Memory B cell (primary cell): ENCODE measurements at places on chromosomes 13 and 19.

DNA sequence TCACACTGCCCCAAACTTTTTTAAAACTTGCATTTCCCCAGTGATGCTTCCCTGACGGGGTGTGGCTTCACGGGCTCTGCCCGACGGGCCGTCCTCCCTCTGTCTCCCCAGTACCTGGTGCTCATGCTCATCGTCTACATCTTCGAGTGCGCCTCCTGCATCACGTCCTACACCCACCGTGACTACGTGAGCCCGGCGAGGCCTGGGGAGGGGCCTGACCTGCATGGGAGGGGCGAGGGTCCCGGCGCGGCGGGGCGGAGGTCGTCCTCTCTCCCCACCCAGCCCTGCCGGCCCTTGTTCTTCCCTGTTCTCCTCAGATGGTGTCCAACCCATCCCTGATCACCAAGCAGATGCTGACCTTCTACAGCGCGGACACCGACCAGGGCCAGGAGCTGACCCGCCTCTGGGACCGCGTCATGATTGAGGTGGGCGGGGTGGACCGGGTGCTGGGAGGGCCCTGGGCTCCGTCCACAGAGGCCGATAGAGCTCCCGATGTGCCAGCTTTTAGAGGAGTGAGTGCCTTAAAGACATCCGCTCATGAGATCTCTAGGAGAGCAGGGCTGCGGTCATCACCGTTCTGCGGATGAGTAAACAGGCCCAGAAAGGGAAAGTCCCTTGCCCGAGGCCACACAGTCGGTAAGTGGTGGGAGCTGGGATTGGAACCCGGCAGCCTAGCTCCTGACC is 6.9 kb downstream of the UPK1A start:
- DNase-seq: no peak

DNA sequence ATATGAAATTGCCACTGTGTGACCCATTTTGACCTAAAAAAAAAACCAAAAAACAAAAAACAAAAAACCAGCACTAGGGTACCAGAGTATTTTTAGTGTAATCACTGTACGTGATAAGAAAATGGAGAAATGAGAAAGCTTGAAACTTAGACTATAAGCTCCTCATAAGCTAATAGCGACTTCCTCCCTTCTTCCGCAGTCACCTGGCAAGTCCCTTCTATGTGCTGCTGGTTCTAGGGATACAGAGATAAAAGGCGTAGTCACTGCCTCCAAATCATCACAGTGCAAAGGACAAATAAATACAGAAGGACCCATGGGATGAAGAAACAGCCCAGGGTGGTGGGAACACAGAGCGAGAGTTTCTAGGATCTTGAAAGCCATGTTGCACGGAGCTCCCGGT is 190.3 kb downstream of the TM9SF2 start:
- DNase-seq: no peak

GRCh38 chr13:44273991-44274770 is 99.4 kb upstream of the SERP2 start:
- DNase-seq: peak; percentile 23

DNA sequence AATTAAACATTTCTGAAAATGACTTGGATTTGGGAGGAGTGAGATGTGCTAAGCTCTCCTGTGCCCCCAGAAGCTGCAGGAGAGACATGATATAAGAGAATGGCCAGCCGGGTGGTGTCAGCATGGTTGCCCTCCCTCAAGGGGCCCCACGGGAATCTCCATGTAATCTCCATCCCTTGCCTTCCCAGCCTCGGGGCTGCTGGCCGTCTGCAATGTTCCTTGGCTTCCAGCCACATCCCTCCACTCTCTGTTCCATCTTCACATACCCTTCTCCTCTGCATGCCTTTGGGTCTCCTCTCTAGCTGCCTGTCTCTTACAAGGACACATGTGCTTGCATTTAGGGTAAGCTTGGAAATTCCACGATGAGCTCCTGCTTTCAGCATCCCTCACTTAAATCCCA is 172.0 kb downstream of the TSHZ3 start:
- DNase-seq: no peak

- DNase-seq: no peak
Measured at GRCh38 chr19:3646336-3647092, 19.9 kb upstream of the CACTIN start.

DNA sequence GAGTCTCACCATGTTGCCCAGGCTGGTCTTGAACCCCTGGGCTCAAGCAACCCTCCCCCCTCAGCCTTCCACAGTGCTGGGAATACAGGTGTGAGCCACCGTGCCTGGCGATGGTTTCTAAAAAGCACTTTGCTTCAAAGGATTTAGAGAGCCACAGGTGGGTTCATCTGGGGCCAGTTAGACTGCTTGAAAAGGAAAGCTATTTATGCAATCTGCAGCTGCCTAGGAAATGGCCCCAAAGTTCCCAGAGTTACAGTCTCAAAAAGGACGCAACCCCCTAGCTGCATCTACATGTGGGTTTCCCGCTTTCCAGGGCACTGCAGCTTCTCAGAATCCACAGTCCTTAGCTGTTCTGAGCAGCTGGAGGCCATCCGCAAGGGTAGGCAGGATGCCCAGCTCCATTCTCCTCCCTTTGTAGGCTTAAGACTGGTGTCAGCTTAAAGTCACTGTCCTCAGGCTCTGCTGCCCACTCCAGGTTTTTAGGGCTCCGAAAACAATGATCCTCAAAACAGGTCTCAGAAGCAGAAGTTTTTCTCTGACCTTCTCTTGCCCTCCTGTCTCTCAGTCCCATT is 41.4 kb downstream of the ZNF823 start:
- no peak for DNase-seq

GRCh38 chr19:35905178-35905727 is 2.8 kb downstream of the TYROBP start:
- DNase-seq: no peak

- no peak for DNase-seq
Measured at GRCh38 chr13:63501702-63502101, 2086.1 kb upstream of the PCDH20 start.

GRCh38 chr19:54502518-54503048 is at the start of gene LAIR2:
Gene LAIR2 (plus strand): TSS chr19:54502831. CDS start chr19:54502919, 88 bp downstream.
- no peak for DNase-seq

DNA sequence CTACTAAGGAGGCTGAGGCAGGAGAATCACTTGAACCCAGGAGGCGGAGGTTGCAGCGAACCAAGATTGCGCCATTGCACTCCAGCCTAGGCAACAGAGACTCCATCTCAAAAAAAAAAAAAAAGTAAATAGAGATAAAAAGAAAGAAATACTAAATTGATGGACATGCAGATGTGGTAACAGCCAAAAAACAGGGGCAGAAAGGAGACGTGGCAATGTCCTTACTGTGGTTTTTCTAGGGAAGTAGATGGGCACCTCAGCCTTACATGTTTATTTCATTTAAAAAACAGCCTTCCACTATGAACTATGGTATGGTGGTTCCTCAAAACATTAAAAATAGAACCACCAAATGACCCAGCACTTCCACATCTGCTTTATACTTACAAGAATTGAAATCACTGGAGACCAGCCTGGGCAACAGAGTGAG is 6.5 kb upstream of the EIF3G start:
- no peak for DNase-seq

DNA sequence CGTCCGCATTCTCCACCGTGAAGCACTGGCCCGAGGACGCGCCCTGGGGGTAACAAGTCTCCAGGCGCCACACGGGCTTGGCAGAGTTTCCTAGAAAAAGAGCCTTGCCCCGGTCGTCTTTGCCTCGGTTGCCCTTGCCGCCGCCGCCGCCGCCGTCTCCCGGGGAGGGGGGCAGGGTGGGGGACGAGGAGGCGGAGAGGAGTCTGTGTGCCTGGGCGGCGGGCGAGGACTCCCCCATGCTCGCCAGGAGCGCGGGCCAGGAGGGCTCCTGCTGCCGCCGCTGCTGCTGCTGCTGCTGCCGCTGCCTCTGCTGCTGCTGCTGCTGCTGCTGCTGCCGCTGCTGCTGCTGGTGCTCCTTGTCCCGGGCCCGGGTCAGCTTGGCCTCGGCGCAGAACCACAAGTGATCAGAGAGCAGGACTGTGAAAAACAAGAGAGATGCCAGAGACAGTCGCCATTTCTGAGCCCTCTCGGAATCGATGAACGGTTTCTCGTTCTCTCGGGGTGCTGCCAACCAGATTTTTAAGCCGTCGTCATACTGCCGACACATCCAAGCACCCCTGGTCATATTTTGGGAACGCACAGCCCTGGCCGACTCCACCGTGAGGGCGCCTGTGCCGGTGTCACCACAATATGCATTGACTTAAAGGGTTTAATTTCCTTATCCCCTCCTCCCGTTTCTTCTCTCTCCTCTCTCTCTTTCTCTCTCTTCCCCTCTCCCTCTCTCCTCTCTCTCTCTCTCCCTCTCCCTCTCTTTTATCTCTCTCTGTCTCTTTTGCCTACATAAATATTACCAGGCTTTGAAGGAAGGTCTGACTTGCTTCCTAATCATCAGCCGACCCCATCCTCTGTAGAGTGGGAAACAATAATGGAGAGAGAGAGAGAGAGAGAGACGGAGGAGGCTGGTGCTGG is 349.1 kb downstream of the LIG4 start:
- no peak for DNase-seq

- DNase-seq: no peak
Measured at GRCh38 chr19:32767951-32768679, 48.5 kb downstream of the TDRD12 start.

- DNase-seq: no peak
Measured at GRCh38 chr13:27428160-27428559, 3.7 kb downstream of the GTF3A start.

GRCh38 chr13:79349011-79349410 is 57.0 kb downstream of the RBM26 start:
- DNase-seq: no peak

DNA sequence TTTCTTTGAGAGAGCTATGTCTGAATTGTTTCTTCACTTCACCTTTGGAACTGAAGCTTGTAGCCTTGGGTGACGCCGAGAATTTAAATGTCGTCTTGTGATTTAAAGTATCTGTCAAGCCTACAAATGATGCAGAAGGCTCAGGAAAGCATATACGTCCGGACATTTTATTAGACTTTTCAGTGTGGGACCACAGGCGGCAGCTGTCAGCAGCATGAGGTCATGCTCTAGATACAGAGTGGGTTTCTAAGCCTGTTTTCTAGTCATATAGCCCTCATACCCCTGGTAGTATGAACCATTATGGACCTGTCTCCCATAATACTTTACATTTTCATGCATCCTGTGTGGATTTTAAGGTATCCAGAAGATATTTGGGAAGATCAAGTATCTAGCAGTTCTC is 212.3 kb downstream of the ATP8A2 start:
- no peak for DNase-seq

GRCh38 chr19:14022469-14022868 is 5.5 kb upstream of the RLN3 start:
- DNase-seq: no peak

- DNase-seq: no peak
Measured at GRCh38 chr13:93672996-93673395, 446.4 kb downstream of the GPC6 start.

DNA sequence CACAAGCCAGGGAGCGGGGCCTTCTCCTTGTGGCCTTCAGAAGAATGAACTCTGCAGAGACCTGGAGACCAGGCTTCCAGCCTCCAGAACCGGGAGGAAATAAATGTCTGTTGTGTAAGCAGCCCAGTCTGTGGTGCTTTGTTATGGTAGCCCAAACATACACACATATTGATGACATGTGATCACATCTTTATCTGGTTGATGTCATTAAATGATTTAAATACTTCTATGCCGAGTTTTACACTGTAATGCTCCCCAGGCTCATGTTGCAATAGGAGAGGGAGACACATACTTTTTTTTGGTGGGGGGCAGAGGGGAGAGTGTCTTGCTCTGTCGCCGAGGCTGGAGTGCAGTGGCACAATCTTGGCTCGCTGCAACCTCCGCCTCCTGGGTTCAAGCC is 188.0 kb upstream of the IRS2 start:
- no peak for DNase-seq

- DNase-seq: no peak
Measured at GRCh38 chr19:19274146-19274545, 1.0 kb upstream of the TM6SF2 start.

GRCh38 chr19:17646441-17646840 is 41.7 kb downstream of the UNC13A start:
- no peak for DNase-seq

DNA sequence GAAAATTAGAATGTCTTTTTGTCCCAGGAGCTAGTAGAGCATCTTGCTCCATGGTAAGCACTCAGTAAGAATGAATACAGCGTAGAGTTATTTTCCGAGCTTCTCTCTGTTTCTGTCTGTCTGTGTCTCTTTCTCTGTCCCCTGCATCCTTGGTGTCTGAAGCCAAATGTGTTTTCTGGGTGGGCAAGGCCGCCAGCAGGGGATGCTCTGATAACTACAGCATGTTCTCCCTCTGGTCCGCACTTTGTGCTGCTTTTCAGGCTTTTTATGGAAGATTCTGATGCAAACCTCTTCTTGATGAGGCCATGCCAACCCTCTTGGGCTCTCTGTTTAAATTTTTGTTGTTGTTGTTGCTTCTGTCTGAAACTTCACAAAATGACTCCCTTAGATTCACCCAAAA is 142.8 kb upstream of the UBL3 start:
- DNase-seq: no peak

DNA sequence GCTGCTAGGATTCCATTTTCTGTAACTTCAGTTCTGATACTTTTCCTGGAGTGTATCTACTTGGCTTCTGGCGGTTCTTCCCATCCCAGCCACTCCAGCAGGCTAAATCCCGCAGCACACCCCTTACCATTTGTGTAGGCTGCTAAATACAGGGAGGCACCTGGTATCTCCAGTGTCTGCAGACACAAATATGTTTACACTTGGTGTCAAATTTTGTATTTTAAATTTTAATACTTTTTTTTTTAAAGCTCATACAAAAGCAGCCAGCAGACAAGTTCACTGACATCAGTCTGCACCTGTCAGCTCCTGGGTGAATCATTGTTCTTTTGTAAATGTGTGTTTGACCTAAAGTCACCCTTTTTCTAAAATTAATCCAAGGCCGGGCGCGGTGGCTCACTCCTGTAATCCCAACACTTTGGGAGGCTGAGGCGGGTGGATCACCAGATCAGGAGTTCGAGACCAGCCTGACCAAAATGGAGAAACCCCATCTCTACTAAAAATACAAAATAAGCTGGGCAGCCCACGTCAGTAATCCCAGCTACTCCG is 3.4 kb upstream of the ZSCAN4 start:
- no peak for DNase-seq

GRCh38 chr13:74921326-74921725 is 560.6 kb downstream of the TBC1D4 start:
- no peak for DNase-seq

GRCh38 chr13:59280297-59280696 is 883.4 kb downstream of the DIAPH3 start:
- no peak for DNase-seq
